RPMI7951 (cell line): ENCODE measurements at places on chromosomes 16 and 17. TPM values are rescaled to one million over a fixed set of nuclear protein-coding genes. Genes with fewer than 3 reads are reported as not detected.
A peak's percentile ranks its signal among the peaks of the same experiment; 100 is the strongest.

GRCh38 chr17:51491416-51491815, 231.1 kb downstream of the UTP18 start:
- DNase-seq = no peak

The SLC7A5 gene
- total RNA-seq = 27.3 and 31.8 TPM in 2 replicates

The FA2H gene
- not detected in 2 replicates for total RNA-seq

DNA sequence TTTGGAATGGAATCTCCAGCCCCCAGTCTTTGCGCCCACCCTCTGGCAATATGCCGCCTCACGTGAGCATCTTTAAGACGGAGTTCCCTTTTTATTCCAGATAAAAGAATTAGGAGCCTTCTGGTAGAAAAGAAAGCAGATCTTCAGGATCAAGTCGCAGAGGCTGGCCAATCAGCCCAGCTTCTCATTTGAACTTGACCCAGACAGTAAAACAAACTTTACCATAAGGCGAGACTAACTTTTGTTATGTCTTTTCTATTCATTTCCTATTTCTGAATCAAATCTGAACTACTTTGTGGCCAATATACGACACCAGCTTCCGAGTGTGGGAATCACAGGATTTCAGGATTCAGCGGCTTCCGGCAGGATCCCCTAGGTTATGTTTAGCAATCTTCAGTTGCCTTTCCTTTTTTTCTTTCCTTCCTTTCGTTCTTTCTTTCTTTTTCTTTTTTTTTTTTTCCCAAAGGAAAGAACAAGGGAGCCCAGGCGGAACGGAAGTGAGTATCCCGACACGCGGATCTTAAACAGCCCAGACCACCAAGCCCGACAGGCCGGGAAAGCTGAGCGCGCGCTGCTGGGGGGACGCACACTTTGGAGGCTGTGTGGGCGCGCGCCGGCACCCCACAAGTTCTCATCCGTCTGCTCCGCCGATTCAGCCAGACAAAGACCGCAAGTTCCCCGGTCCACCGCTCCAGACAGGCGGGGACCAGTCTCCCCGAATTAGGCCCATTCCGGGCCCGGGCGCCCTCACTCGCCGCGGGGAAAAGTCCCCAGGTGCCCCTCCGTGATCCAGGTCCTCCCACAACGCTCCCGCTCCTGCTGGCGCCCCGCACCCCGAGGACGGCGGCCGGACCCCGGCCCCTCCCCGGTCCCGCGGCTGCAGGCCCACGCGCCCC, 633 bp downstream of the TBC1D16 start:
- peak; percentile 25 for DNase-seq

- DNase-seq = peak; percentile 85
These were observed 30.9 kb upstream of the GCSH start for GRCh38 chr16:81127051-81127450.

The TP53TG3F gene
- 0.10 TPM in 1 of 2 replicates, not detected in the other for total RNA-seq

DNA sequence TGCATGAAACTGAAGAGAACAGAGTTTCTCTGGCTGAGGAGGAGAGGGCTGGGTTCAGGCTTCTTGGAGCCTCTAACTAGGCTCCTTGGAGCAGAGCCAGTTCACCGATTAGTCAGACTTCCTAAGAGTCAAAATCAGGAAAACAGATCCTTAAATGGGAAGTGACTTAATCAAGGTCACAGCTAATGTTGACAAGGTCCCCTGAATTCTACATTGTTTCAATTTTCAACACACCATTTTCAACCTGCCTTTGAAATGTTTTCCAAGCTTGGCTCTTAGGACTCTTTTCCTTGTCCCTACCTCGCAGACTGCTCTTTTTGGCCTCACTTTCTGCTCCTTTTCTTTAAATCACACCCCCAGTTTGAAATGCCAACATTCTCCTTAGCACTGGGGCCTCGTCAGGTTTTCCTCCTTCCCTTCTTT, 16.3 kb downstream of the MYL4 start:
- DNase-seq = peak; percentile 89

DNA sequence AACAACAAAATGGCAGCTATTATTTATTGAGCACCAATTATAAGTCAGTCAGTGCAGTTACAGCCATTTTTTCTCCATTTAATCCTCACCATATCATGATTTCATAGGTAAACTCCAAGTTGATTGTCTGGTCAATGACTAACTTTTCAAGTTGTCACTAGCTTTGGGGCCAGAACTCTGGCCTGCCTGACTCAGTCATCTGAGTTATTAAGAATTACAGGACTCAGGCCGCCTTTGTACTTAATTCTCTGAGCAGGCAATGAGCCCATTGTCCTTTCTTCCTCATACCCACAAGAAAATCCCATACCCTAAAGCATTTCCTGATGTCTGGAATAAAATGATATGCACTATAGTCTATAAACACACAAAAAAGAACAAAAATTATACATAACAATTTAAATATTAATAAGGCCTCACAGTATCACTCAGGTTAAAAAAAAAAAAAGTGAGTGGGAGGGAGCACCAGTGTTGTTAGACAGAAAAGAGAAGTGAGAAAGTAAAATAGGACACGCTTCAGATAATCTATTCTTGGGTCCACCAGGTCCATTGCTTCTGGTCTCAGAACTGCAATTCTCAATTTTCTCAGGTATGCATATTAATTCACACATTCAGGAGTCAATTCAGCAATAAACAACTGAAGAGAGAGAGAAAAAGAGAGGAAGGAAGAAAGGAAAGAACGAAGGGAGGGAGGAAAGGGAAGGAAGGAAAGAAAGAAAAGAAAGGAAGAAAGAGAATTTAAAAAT, 70.2 kb downstream of the SPAG9 start:
- DNase-seq = peak; percentile 25

- no peak for DNase-seq
These were observed 11.7 kb upstream of the TOB1 start for GRCh38 chr17:50877838-50878237.

The CCL8 gene
- not detected in 2 replicates for total RNA-seq

The KRTAP4-9 gene
- not detected in 2 replicates for total RNA-seq

GRCh38 chr17:30148376-30148775, 31.8 kb downstream of the NSRP1 start:
- no peak for DNase-seq

DNA sequence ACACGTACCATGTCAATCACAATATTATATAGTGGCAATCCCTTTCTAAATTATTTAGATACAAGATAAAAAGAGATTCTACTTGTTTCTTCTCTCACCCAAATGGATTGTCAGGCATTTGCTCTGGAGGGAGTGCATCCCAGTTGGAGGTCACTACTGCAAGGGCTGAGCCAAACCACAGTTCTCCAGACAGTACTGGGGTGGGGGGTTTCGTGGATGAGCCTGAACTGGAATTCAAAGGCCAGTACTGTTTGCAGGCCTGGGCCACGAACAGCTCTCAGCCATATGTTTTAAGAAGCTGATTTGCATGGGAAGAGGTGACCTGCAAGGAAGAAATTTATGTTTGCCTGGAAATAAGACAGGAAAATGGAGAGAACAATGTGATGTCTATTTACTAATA, 314.9 kb downstream of the PMP22 start:
- no peak for DNase-seq

The RDM1 gene
- 0.96 and 2.4 TPM in 2 replicates for total RNA-seq

The NATD1 gene
- total RNA-seq = 0.72 and 0.88 TPM in 2 replicates

The PRR35 gene
- not detected in 2 replicates for total RNA-seq

DNA sequence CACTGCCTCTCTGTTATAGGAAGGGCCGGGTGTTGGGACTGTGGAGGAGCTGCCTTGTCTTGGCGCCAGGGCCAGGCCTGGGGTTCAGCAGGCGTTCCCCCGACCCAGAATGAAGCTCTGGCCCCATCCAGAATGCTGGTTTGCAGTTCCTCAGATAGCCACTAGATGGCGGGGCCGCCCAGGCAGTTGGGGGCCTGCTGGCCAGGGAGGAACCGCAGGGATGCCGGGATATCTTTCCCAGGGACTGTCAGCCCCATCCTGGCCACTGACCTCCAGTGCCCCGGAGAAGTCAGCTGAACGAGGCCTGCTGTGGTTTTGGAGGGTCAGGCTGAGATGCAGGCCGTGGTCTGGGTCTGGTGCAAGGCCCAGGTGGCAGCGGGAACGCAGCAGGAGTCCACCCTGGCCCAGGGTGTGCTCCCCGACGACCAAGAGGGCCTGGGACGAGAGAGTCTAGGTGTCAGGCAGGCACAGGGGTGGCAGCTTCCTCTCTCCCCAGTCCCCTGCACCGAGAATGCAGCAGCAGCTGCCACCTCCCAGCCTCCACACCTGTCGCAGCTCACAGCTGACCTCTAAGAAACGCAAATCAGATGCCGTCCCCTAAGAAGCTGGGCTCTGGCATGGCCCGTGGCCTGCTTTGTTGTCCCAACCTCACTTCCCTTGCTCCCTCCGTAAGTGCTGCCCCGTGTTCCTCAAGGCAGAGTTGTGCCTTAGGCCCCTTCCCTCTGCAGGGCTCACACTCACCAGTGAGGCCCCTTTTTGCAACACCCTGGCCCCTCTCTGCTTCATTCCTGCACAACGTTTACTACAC, 51.2 kb downstream of the RMI2 start:
- DNase-seq = peak; percentile 52

GRCh38 chr17:15431766-15432165, 35.7 kb downstream of the CDRT4 start:
- no peak for DNase-seq

The ENPP7 gene
- not detected in 2 replicates for total RNA-seq

DNA sequence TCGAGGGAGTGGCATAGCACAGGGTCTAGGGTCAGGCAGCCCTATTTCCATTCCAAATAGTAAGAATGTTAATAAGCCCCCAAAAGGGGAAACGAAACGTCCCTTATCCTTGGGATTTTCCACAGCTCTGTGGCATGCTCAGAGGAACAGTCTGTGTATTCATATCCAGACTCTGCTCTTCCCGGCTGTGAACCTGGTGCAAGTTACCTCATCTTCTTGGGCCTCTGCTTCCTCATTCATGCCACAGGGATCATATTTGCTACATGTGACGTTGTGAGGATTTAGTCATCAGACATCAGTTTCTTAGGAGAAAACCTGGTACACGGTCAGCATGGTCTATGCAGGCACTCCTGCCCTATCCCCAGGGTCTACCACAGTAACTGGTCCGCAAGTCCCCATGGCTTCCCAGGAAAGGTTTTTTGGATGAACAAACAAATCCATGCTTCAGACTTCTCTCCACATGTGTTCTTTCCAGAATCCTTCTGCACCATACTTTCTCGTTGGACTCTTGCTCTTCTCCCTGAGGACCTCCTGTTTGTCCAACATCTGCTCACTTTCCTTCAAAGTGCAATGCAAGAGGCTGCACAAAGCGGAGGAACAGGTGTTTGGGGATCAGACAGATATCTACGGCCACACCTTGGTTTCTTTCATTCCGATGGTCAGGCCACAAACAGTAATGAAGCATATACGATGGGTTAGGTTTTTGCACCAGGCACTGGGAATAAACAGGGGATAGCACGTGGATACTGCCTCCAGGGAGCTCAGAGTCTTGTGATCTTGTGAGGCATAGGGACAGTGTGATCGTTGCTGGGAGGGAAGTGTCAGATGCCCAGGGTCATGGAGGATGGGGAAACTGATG, 17.7 kb downstream of the GLP2R start:
- no peak for DNase-seq

- peak; percentile 30 for DNase-seq
These were observed 206.3 kb upstream of the FOXF1 start for GRCh38 chr16:86303787-86304678.

The PLXDC1 gene
- 1.4 and 4.2 TPM in 2 replicates for total RNA-seq

The SRCIN1 gene
- total RNA-seq = not detected in 2 replicates

GRCh38 chr16:2749476-2749875, 3.0 kb upstream of the SRRM2 start:
- DNase-seq = no peak

- peak; percentile 17 for DNase-seq
These were observed 959.1 kb downstream of the CDH11 start for GRCh38 chr16:64162613-64163375.

The ARHGDIG gene
- total RNA-seq = not detected in 2 replicates

GRCh38 chr17:7886227-7887037, 2.2 kb upstream of the CHD3 start:
- peak; percentile 11 for DNase-seq

DNA sequence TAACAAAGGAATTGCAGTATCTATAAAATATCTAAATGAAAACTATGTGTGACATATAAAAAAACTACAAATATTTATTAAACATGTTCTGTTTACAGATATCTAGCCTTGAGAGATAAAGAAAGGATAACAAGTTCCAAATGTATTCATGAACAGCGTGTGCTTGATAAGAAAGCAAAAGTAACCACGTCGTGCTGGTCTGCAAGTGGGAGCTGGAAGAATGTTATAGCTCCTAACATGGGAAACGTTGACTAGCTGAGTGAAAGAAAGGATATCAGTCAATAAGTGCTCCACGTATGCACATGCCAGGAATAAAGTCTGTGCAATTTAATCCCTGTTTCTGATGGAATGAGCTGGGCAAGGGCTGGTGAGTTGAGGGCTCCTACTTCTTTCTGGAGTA, 71.2 kb upstream of the CDYL2 start:
- no peak for DNase-seq

- no peak for DNase-seq
These were observed 234.6 kb downstream of the MSI2 start for GRCh38 chr17:57490890-57491289.
